ENCODE measurements at places on chromosomes 16 and 17. TPM values are rescaled to one million over a fixed set of nuclear protein-coding genes. Genes with fewer than 3 reads are reported as not detected.

- no peak for DNase-seq
These were observed 375 bp downstream of the STUB1 start for GRCh38 chr16:680625-680945.

The SOCS7 gene
- 6.4 TPM for total RNA-seq

DNA sequence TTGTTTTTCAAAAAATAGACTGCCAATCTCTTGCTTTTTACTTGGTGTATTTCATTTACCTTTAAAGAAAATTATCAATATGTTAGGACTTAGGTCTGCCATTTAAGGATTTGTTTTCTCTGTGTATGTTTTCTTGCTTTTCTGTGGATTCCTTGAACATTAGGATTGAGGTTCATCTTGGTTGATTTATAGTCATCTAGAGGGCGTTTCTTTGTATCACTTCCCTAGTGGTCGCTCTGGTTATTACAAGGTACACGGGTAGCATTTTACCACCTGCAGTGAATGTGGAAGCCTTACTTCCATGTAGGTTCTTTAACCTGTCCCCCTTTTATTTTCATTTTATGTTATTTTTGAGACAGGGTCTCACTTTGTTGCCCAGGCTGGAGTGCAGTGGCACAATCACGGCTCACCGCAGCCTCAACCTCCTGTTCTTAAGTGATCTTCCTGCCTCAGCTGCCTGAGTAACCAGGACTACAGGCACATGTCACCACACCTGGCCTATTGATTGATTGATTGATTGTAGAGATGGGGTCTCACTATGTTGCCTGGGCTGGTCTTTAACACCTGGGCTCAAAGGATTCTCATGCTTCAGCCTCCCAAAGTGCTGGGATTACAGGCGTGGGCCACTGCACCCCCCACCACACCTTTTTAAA, 35.2 kb upstream of the CBX4 start:
- DNase-seq: no peak

The SPOP gene
- total RNA-seq: 31.3 TPM

GRCh38 chr16:24452724-24453123, 86.6 kb upstream of the RBBP6 start:
- DNase-seq: no peak

GRCh38 chr17:34303606-34304005, 15.6 kb upstream of the CCL8 start:
- no peak for DNase-seq

All from left lobe of liver (tissue), 2 donors.